Inflammatory macrophage treated with lipopolysaccharide for 1 hour (primary cell): ENCODE measurements at places on chromosomes 11 and 22.

DNA sequence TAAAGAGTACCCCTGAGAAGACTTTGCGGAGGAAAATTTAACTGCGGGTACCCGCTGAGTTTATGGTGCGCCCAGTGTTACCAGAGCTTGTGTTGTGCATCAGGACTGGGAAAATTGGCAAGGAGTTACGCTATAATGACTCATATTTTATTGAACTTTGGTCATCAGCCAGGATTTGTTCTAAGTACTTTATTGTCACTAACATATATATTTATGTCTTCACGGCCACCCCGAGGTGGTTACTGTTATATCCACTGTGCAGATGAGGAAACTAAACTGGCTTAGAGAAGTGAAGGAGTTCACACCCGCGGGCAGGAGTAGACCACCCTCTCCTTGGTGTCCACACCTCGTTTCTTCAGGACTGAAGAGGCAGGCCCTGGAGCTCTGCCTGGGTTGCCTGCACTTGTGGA is 667 bp downstream of the ACCS start:
- peak; percentile 32 for DNase-seq

DNA sequence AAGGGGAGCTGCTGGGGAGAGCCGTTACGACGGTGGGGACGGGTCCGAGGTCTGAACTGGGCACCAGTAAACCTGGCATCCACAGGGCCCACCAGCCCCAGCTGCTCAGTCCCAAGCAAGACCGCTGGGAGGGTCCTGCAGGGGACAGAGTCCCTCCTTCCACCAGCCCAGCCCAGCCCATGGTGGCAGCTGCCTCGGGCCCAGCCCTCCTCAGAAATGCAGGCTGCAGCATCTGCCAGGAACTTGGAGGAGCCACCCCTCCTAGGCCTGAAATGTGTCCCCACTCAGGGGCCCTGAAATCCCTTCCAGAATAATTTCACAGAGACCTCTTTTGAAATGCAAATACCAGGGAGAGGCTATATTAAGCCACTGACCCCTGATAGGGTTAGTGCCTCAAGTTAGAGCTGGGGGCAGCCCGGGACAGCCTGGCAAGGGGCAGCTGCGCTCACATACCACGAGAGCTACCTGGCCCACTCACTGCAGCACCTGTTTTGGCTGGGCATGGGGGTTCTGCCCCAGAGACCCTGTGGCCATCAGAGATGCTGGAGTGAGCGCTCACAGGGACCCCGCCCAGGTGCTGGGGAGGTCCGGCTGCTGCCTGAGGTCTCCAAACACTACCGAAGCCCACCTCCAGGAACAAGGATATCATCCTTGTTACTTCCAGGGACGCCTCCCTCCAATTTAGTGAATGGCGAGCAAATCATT is 53.1 kb downstream of the CELSR1 start:
- DNase-seq: no peak

- DNase-seq: no peak
Measured at GRCh38 chr11:70908223-70908622, 344.2 kb downstream of the SHANK2 start.

- DNase-seq: no peak
Measured at GRCh38 chr11:1889224-1889930, 2.3 kb downstream of the PRR33 start.

- DNase-seq: no peak
Measured at GRCh38 chr11:123360267-123360936, 69.7 kb upstream of the GRAMD1B start.

DNA sequence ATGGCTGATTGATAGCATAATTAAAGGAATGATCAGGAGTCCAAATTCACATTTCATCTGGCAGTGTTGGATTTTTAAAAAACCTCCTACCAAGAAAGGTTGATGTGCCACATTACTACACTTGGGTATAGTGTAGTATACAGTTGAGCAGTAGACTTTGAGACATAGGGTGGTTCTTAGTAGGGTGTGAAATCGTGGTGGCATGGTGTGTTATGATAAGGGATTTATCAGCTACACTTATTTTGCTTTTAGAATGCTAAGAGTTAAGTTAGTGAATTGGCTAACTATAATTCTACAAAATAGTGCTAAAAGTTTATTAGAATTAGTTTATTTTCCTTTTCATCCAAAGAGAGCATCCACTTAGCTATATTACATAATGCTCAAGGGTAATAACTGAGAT is 13.1 kb downstream of the TBCEL start:
- no peak for DNase-seq

- DNase-seq: peak; percentile 37
Measured at GRCh38 chr11:32088117-32088941, 2.5 kb upstream of the RCN1 start.

GRCh38 chr11:64757549-64758329 is 2.0 kb downstream of the PYGM start:
- no peak for DNase-seq

- no peak for DNase-seq
Measured at GRCh38 chr11:130260742-130261141, 54.0 kb downstream of the ZBTB44 start.

GRCh38 chr22:29478326-29479276 is 1.4 kb upstream of the NEFH start:
- peak; percentile 9 for DNase-seq

GRCh38 chr22:40202225-40202944 is 24.7 kb downstream of the TNRC6B start:
- no peak for DNase-seq

DNA sequence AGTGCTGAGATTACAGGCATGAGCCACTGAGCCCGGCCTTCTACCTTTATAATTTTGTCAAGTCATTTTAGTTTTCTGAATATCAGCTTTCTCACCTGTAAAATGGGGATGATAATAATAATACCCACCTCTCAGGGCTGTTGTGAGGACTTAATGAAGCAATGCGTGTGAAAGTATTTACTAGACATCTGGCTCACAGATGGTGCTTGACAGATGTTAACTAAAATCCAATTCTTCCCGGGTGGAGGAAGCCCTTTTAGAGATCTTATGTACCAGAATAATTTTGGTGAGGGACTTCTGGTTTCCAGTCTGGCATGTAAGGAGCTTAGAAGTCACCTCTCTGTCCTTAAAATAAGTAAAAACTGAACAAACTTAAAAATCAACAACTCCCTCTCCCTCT is 43.7 kb upstream of the NUP160 start:
- no peak for DNase-seq

GRCh38 chr11:100865443-100866065 is 178.5 kb downstream of the ARHGAP42 start:
- DNase-seq: no peak

- no peak for DNase-seq
Measured at GRCh38 chr11:44942029-44942955, 8.4 kb downstream of the TP53I11 start.

GRCh38 chr22:44538518-44539315 is 40.7 kb upstream of the RTL6 start:
- no peak for DNase-seq

GRCh38 chr11:125390946-125391345 is 105.1 kb downstream of the FEZ1 start:
- DNase-seq: no peak

DNA sequence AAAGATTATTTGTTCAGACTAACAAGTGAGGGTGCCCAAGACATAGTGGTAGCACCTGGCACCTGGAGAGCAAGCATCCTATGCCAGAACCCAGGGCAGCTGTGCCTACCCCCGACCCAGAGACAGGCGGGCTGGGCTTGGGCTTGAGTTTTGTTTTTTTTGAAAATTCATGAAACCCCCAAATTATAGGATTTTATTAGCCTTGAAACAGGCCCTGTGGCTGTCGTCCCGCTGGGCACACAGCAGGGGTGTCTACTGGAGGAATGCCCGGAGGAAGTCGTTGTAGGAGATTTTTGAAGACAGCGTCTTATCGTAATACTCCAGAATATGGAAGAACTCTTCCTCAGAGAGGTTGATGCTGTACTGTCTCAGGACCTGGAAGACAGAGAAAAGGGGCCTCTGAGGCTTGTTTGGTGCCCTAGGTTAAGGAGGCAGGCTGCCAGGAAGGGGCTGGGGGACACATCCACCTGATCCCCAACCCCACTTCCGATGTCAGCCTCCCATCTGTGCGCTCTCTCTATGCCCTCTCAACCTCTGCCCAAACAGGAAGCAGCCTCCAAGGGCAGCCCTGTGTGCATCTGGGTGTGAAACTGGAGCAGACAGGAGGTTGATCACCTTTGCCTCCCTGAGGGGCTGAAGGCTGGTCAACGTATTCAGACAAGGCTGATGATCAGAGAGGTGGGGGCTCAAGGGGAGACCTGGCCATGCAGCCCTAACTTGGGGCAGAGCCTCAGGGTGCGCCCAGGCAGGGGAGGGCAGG is 117.0 kb downstream of the MPPED1 start:
- no peak for DNase-seq

DNA sequence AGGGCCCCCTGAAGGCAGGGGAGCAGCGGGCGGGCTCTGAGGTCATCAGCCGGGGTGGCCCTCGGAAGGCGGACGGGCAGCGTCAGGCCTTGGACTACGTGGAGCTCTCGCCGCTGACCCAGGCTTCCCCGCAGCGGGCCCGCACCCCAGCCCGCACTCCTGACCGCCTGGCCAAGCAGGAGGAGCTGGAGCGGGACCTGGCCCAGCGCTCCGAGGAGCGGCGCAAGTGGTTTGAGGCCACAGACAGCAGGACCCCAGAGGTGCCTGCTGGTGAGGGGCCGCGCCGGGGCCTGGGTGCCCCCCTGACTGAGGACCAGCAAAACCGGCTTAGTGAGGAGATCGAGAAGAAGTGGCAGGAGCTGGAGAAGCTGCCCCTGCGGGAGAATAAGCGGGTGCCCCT is 50.1 kb upstream of the GCAT start:
- no peak for DNase-seq

DNA sequence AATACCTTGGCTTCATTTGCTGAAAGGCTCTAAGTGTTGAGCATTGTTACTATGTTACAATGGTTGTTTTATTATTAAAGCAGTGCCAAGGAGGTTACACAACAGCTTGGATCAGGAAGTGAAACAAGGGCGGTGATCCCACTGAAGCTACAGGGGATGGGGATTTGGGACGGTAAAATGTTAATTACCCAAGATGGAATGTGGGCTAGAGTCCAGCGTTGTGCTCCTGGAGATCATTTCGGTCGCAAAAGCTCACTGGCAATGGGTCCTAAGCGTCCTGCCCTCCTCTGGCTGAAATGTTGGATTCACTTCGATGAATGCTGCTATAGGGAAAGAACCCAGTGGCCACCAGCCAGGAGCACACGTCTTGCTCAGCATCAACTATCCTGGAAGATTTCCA is 48.3 kb downstream of the FAM83F start:
- peak; percentile 48 for DNase-seq

DNA sequence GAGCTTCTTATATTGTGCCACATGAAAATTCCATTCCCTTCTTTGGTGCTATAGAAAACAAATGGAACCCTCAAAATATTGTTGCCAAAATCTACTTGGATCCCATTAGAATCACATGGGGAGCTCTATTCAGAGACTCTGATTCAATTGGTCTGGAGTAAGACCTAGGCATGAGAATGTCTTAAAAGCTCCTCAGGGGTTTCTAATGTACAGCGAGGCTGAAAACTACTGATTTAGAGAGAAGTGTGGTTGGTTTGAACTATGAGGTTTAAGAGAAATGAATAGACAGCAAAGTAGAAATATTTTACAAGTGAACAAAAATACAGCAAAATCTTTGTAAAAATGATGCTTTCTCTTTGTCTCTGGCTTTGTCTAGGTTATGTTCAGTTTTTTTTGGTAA is 514.7 kb downstream of the CNTN5 start:
- DNase-seq: no peak

- DNase-seq: no peak
Measured at GRCh38 chr22:27808451-27809225, 7.1 kb upstream of the MN1 start.

- no peak for DNase-seq
Measured at GRCh38 chr11:10350334-10350733, 45.5 kb downstream of the ADM start.

- DNase-seq: no peak
Measured at GRCh38 chr11:66842501-66842895, 743 bp upstream of the RCE1 start.

- no peak for DNase-seq
Measured at GRCh38 chr11:123674297-123674696, 19.9 kb upstream of the SCN3B start.

DNA sequence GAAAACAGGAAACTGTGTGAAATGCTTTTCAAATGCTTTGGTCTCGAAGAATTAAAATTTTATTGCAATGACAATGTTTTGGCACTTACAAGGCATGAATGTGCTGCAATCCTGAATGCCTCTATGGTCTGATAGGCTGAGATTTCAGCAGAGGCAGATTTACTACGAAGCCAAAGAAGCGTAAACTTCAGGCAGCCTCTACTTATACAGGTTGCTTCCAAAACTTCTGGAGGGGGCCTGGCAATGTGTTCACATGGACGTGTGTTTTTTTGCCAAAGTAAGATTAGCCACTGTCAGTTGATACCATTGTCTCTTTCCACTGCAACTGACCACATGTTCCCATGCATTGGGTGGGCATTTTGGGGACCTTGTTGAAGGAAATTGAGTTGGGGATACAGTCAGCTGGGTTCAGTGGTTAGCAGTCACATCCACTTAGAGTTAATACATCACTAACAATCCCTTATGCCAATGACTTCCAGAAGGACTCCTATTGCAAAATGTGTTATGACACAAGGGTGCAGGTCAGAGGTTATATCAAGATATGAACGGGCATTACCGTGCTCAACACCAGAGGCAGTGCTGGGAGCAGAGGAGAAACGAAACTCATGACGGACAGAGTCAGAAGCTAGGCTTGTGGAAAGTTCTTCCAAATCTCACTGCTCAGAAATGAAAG is 48.8 kb downstream of the ABTB2 start:
- peak; percentile 94 for DNase-seq

DNA sequence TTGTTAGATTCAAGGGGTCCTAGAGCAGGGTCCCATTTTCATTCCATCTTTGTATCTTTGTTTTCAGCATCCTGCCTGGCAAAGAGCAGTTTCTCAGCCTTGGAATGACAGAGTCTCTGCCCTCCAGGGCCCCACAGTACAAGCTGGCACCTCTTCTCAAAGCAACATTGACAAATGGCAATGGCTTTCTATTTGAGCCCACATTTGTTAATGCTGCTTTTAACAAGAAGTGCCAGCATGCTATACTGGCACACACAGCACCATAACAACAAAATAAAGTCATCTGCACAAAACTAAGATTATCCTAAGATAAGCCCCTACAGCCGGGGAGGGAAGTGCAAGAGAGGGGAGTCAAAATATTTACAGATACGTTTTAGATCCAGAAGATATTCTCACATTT is 309.7 kb upstream of the C11orf87 start:
- no peak for DNase-seq

DNA sequence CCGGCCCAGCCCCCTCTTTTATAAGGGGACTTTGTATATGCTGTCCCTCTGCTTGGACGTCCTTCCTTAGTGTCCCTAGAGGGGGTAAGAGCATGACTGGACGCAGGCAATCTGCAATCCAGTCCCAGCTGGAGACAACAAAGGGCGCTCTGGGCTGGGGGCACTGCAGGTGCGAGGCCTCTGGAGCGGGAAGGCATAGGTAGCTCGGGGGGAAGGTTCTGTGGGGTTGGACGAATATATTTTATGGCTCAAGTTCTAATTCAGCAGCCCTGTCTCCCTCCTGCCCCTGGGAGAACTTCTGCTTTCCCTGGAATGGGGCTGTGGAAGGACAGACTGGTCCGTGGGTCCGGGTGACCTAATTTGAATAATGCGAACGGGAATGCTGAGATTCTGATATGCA is 40.0 kb downstream of the KCNJ4 start:
- DNase-seq: no peak

GRCh38 chr11:115676206-115676605 is 172.0 kb upstream of the CADM1 start:
- DNase-seq: no peak
